ENCODE measurements at places on chromosomes 16 and 17. TPM values are rescaled to one million over a fixed set of nuclear protein-coding genes. Genes with fewer than 3 reads are reported as not detected.

TNS4 gene
- total RNA-seq: not detected

KRTAP4-4 gene
- not detected for total RNA-seq

GNAO1 gene
- total RNA-seq: 0.09 TPM

ATXN2L gene
- 32.5 TPM for total RNA-seq

JPH3 gene
- under 0.01 TPM for total RNA-seq

SGSH gene
- 18.0 TPM for total RNA-seq

CD79B gene
- 0.16 TPM for total RNA-seq

CD300LD gene
- not detected for total RNA-seq

RAB11FIP3 gene
- 17.5 TPM for total RNA-seq

RHBDL3 gene
- 0.17 TPM for total RNA-seq

DNAI2 gene
- not detected for total RNA-seq

KRT222 gene
- not detected for total RNA-seq

TBC1D28 gene
- not detected for total RNA-seq

FLCN gene
- 67.0 TPM for total RNA-seq

KRT33B gene
- not detected for total RNA-seq

OR1A1 gene
- total RNA-seq: not detected

TMEM256 gene
- 140 TPM for total RNA-seq

CISD3 gene
- 3.8 TPM for total RNA-seq

TBC1D3C gene
- total RNA-seq: not detected

CACNG1 gene
- not detected for total RNA-seq

KRTAP4-1 gene
- total RNA-seq: not detected

DRC7 gene
- 0.32 TPM for total RNA-seq

TACO1 gene
- 12.6 TPM for total RNA-seq

BOLA2B gene
- total RNA-seq: 29.3 TPM

TMEM235 gene
- not detected for total RNA-seq

TBX4 gene
- total RNA-seq: 0.16 TPM

GUCY2D gene
- 0.09 TPM for total RNA-seq

STAC2 gene
- not detected for total RNA-seq

CCL14 gene
- total RNA-seq: not detected

KRTAP9-8 gene
- total RNA-seq: not detected

PRSS8 gene
- total RNA-seq: 0.09 TPM

GRIN2C gene
- total RNA-seq: 0.16 TPM

PLD6 gene
- 1.9 TPM for total RNA-seq

FAM117A gene
- 1.3 TPM for total RNA-seq

MMP15 gene
- 1.2 TPM for total RNA-seq

OR1E2 gene
- total RNA-seq: not detected

EVPL gene
- total RNA-seq: 0.16 TPM

HSD3B7 gene
- 20.8 TPM for total RNA-seq

P2RX5 gene
- 0.43 TPM for total RNA-seq

SLC22A31 gene
- not detected for total RNA-seq

MYO18A gene
- 128 TPM for total RNA-seq

SP6 gene
- under 0.01 TPM for total RNA-seq

GRAPL gene
- total RNA-seq: 0.16 TPM

KRTAP3-2 gene
- total RNA-seq: not detected

PTX4 gene
- total RNA-seq: not detected

DHRS13 gene
- 4.4 TPM for total RNA-seq

GGT6 gene
- total RNA-seq: not detected

CDH13 gene
- total RNA-seq: 6.2 TPM

CLDN7 gene
- 4.2 TPM for total RNA-seq

HAP1 gene
- total RNA-seq: 0.26 TPM

CHST6 gene
- 0.16 TPM for total RNA-seq

ENPP7 gene
- not detected for total RNA-seq

CDT1 gene
- total RNA-seq: 1.5 TPM

ZSCAN32 gene
- 9.1 TPM for total RNA-seq

SIAH1 gene
- total RNA-seq: 28.7 TPM
